Thymus (tissue), 14 donors: ENCODE measurements at places on chromosomes 7 and 10.

DNA sequence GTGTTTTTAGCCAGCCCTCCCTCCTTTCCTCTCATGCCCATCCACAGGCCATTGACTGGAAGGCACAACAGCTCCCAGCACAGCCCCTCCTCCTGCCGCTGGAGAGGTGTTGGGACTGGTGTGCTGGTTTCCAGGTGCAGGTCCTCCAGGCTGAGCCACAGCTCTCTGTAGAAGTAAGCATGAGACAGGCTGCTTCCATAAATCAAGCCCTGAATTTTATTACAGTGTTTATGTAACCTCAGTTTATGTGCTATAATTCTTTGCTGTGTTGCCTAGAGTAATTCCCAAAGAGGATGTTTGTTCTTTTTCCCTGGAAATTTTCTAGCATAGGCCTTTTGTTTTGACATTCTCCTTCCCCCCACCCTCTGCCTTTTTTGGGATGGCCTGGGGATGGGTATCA, 445.8 kb downstream of the AUTS2 start:
- DNase-seq = no peak

DNA sequence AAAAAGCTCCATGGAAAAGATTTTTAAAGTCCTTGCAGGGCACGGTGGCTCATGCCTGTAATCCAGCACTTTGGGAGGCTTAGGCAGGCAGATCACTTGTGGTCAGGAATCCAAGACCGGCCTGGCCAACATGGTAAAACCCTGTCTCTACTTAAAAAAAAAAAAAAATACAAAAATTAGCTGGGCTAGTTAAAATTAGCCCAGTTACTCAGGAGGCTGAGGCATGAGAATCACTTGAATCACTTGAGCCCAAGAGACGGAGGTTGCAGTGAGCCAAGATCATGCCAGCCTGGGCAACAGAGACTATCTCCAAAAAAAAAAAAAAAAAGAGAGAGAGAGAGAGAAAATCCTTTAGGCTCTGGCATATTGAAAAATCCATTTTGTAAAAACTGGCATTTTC, 61.9 kb downstream of the CCDC6 start:
- no peak for DNase-seq

GRCh38 chr7:68364886-68365625, 1233.2 kb upstream of the AUTS2 start:
- no peak for DNase-seq

DNA sequence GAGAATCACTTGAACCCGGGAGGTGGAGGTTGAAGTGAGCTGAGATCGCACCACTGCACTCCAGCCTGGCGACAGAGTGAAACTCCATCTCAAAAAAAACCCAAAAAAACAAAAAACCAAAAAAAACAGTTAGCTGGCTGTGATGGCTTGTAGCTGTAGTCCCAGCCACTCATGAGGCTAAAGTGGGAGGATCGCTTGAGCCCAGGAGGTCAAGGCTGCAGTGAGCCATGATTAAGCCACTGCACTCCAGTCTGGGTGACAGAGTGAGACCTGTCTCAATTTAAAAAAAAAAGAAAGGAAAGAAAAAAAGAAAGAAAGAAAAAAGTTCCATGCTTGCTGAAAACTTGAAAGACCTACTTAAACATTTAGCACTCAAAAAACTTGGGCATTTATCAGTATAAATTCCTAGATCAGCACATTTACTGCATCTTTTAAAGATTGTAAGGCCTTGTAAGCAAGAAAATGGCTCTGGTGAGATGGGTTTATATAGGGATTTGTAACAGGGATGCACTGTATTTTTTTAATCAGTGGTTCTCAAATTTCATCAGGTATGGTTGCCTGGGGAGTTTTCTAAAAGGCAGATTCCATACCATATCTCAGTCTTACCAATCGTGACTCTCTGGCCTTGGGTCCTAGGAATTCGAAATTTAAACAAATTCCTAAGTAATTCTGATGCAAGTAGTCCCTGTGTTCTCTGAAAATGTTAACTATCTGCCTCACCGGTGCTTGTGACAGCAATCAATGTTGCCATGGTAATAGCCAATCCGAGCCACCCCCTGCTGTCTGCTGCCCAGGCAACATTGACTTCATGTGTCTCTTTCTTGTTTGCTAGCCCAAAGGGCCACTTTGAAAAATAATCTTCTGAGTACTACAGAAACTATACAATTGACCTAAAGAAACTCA, 11.5 kb upstream of the NT5C2 start:
- no peak for DNase-seq

- peak; percentile 7 for DNase-seq
These were observed at the start of gene TMEM229A for GRCh38 chr7:124032369-124033094. TMEM229A (minus strand) TSS chr7:124033067; CDS start chr7:124033003, 64 bp downstream.

DNA sequence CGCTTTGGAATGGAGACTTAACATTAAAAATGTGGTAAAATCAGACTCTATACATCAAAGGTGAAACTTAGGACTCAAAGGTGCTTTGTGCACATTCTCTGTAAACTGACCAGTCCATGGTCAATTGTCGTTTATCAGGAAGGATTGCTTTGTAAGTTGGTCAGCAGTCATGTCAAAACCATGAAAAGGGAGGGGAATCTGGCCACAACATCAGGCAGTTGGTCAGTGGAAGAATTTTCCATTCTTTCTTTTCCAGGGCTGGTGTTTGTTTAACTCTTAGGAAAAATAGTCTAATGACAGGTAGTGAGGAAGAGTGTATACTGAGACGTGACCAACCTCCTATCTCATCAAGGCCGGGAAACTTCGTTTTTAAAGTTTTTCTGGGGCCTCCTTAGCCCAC, 226.5 kb downstream of the ADK start:
- no peak for DNase-seq

DNA sequence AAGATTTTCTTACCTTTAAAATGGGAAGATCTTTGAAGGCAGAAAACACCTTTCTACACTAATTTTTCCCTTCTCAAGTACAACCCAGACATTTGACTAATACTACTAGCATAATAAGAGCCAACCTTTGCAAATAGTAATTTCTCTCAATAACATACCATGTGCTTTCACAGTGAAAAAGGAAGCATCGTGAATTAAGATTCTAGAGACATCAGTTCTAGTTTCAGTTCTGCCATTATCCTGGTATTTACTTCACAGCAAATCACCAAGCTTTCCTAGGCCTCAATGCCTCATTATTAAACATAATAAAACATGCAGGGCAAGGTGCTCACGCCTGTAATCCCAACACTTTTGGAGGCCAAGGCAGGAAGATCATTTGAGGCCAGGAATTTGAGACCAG, 24.9 kb downstream of the GSAP start:
- DNase-seq = no peak

DNA sequence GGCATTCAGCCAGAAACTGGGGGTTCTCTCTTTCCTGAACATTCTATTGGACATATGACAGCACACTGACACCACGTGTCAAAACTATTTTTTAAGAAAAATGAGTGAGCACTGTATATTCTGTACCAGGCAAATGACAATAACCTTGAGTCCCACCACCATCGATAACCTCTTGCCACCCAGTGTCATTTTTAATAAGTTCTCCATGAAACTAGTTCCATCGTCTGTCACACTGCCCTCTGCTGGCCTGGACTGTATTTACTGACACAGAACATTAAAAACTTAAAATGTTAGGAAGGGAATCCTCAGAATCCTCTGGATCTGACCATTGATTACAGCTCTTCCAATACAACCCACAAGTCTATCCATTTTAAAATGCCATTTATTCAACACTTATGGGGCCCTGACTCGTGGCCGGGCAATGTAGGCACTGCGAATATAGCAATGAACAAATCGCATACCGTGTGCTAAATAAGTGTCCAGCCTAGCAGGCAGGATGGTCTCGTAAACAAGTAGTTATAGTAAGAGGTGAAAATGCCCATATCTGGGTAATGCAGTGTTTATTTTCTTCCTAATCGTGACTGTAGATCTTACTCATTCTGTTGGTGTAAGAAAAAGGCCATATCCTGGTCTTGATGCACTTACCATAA, 35.9 kb upstream of the CACNB2 start:
- peak; percentile 19 for DNase-seq

- no peak for DNase-seq
These were observed 34.8 kb downstream of the DNAJB9 start for GRCh38 chr7:108604307-108605077.

DNA sequence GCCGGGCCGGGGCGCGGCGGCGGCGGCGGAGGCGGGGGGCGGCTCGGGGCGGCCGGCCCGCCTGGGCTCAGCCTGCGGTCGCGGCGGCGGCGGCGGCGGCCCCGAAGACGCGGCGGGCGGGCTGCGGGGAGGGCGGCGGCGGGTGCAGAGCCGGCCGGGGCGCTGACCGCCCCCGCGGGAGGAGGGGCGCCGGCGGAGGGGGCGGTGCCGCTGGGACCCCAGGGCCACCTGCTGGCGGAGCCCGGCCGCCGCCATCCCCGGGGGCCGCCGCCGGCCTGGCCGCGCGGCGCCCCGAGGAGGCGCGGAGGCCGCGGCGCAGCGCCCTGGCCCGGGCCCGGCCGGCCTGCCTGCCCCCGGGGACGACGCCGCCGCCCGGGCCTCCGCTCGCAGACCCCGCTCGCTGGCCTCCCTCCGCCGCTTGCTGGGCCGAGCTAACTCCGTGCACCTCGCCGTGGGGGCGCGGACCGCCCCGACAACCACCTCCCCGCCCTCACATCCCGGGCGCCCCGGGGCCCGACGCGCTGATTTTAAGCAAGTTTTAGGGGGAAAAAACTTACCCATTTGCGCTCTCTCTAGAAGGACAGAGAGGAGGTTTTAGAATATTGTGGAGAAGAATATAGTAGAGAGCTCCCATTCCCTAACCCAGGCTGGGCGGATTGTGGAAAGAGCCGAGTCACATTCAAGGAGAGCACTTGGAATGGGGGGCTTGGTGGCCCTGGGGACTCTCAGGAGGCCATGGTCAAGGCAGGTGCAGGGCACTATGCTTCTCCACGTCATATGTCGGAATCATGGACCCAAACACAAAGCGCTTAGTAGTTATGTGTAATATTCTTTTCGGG, at the start of gene BEND7:
TSS of gene BEND7 (minus strand) at position 140 of the 839 bp plus-strand sequence. CDS start 481 bp downstream, outside the sequence.
- DNase-seq = no peak

DNA sequence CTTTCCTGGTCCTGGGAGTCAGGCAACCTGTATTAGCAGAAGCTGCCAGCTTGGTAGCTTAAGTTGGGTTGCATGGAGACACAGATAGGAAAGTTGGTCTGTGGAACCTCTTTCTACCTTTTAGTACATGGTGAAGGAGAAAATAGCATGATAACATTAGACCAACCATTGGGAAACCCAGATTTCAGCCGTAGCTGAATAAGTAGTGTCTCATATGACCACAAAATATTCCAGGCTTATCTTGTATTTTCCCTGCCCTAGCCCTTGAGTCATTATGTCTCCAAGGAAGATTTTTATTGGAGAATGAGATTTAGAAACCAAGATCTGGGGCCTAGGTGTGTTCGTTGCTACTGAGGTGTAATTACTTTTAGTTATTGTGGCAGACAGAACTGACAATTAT, 67.2 kb downstream of the CCSER2 start:
- no peak for DNase-seq

- peak; percentile 78 for DNase-seq
These were observed 74.5 kb downstream of the LANCL2 start for GRCh38 chr7:55439627-55440026.

- no peak for DNase-seq
These were observed 97.7 kb upstream of the TMEM196 start for GRCh38 chr7:19871102-19871501.

DNA sequence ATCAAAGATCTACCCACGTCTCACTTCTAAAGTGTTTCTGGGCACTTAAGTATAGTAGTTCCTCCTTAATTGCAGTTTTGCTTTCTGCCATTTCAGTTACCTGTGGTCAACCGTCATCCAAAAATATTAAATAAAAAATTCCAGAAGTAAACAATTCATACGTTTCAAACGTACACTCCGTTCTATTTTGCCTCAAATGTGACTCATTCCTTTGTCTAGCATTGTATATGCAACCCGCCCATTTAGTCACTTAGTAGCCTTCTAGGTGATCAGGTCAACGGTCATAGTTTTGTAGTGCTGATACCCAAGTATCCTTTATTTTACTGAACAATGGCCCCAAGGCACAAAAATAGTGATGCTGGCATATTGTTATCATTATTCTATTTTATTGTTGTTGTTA, 33.8 kb downstream of the HGF start:
- no peak for DNase-seq

DNA sequence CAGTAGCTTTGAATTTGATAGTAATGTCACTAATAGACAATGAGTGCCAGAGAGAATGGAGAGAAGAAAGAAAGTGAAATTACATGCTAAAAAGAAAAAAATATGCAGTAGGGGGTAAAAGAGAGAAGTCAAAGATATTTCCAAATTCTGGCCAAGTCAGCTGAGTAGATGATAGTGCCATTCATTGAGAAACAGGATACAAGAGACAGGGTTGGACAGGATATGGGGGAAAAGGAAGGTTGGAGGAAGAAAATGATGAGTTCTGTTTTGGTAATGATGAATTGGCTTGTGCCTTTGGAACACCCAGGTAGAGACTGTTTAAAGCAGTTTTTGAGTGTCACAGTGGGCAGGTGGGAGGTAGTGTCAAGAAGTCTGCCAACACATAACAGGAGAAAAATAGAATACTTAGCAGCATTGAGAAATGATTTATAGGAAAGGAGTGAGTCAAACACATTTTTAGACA, 78.3 kb downstream of the LRRC17 start:
- DNase-seq = no peak

- DNase-seq = no peak
These were observed 173.3 kb downstream of the SLIT1 start for GRCh38 chr10:97012470-97012869.

GRCh38 chr7:133570321-133570720, 317.4 kb downstream of the EXOC4 start:
- DNase-seq = no peak

GRCh38 chr7:133859231-133859630, 267.9 kb upstream of the LRGUK start:
- no peak for DNase-seq

- DNase-seq = no peak
These were observed 26.5 kb upstream of the GSAP start for GRCh38 chr7:77442636-77443035.

GRCh38 chr7:12570534-12571461, at the start of gene SCIN:
SCIN (plus strand) TSS chr7:12570720; CDS start chr7:12570787, 67 bp downstream.
- peak; percentile 8 for DNase-seq

DNA sequence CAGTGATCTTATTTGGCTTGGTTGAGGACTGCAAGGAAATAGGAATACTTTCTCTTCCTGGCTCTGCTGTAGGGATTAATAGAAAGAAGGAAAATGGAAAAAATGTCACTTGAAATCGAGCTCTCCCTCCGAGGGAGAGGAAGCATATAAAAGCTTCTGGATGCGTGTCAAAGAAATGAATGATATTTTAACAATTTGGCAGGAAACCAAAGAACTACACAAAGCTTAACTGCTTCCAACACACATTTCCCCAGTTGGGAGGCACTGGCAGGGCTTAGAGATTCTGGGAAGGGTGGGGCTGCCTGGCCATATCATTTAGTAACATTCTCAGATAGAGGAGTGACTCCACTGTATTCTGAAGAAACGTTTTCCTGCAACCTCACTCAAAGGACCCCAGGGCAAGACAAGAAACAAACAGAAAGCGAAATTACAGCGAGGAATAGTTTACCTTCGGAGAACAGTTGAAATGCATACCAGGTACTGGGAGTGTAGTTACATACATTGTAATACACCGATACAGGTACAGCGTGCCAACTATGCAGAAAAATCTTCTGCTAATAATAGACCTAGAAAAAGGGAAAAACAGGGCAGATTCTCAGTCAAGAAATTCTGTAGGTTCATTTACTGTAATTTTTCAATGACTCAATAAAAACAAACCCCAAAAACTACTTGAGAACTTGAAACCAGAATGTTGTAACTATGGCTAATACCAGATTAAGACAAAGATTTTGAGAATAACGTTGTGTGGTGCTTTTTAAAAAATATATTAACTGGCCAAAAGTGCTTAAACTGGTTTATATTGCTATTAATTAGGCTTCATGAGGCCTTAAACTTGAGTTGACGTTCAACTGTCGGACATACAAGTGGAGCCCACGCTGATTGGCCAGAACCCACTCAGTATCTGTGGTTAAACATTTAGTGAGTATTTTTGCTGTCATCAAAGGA, 75.7 kb upstream of the ASAH2 start:
- no peak for DNase-seq

- peak; percentile 46 for DNase-seq
These were observed 41.2 kb upstream of the AGR3 start for GRCh38 chr7:16923019-16923418.
